ENCODE measurements at places on chromosomes 4 and X.
A peak's percentile ranks its signal among the peaks of the same experiment; 100 is the strongest.

DNA sequence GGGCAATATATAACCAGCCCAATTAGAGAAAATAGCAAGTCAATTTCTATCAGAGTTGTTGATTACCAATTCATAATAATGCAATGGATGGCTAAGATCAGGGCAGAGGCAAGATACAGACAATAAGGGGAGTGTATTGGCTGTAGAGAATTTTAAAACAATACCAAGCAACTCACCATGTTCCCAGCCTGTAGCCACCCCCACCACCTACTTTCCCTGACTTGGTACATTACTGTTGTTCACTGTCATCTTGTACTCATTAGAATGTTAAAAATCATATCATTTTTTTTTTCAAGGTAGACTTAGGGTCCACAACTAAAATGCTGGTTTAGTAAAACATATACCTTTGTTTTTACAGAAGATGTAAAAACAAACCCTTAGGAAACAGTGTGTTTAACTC, 27.7 kb downstream of the HNRNPD start:
- no peak for DNase-seq

DNA sequence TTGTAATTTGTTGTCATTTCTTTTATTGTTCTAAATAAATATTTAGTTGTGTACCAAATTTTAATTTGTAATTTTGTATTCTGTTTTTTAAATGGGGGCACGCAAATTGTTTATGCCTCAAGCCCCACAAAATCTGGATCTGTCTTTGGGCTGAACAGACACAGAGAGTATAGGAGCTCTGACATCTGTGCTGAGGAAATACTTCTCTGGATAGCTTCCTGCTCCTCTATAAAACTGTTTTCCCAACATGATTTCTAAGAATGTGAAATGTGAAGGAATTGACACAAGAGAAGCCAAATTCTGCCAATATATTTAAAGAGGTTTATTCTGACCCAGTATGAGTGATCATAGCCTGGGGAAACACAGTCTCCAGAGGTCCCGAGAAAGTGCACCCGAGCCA, 93.0 kb downstream of the IL13RA2 start:
- DNase-seq, result no peak

- no peak for DNase-seq
Observed at GRCh38 chr4:17613761-17614415, 553 bp upstream of the MED28 start.

DNA sequence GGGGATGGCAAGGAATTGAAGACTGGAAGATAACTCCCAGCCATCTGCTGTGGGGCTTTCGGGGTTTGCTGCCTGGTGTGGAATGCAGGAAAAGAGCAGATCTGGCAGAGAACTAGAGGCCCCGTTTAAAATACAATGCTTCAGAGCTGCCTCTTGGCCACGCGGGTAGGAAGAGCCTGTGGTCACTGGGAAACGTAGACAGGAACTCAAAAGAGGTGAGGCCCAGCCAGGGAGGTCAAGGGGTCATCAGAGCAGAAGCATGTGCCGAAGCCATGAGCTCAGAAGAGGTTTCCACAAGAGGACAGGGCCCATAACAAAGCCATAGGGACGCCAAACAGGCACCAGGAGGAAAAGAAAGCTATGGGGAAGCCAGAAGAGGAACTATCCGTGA, 14.5 kb upstream of the STS start:
- no peak for DNase-seq

DNA sequence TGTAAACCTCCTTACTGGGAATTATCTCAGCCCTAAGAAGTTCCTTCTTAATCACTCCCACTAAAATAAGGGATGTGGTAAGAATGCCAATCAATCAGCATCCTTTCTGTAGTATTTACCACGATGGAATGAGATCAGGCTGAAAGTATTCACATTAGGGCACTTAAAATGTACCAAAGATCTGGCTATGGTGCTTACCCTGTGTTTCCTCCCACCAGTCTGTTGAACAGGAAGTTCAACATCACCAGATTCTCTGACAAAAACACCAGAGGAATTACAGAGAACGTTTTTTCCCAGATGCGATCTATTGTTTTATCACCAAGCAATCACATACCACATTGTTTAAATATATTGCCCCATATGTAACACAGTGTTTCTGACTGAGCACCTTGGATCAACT, 2.1 kb upstream of the CLCN3 start:
- DNase-seq, result no peak

GRCh38 chr4:35772291-35772690, 472.0 kb downstream of the ARAP2 start:
- DNase-seq, result no peak

DNA sequence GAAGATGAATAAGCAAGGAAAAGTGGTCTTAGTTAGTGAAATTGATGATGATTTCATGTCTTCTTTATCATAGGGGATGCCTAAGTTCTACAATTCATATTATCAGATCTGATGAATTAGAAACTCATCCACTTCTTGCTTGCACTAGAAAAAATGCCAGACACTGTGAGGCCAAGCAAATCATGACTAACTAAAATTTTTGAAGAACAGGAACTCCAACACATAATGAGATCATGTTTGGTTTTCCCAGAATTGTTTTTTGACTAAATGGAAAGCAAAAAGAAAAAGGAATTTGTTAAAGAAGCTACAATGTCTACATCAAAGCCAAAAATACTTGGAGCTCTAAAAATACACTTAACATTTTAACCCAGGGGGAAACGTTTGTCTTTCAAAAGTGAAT, 120.4 kb downstream of the ARSF start:
- DNase-seq, result no peak

GRCh38 chrX:11113731-11114130, 2.6 kb downstream of the HCCS start:
- DNase-seq, result no peak

GRCh38 chr4:177673985-177674489, 231.8 kb upstream of the AGA start:
- DNase-seq, result no peak

- DNase-seq, result no peak
Observed at GRCh38 chrX:85115252-85115651, 111.6 kb downstream of the APOOL start.

GRCh38 chr4:37890801-37891259, at the start of gene TBC1D1:
Gene TBC1D1 (plus strand): TSS chr4:37891084. CDS start chr4:37902096, 11,012 bp downstream.
- peak; percentile 17 for DNase-seq

DNA sequence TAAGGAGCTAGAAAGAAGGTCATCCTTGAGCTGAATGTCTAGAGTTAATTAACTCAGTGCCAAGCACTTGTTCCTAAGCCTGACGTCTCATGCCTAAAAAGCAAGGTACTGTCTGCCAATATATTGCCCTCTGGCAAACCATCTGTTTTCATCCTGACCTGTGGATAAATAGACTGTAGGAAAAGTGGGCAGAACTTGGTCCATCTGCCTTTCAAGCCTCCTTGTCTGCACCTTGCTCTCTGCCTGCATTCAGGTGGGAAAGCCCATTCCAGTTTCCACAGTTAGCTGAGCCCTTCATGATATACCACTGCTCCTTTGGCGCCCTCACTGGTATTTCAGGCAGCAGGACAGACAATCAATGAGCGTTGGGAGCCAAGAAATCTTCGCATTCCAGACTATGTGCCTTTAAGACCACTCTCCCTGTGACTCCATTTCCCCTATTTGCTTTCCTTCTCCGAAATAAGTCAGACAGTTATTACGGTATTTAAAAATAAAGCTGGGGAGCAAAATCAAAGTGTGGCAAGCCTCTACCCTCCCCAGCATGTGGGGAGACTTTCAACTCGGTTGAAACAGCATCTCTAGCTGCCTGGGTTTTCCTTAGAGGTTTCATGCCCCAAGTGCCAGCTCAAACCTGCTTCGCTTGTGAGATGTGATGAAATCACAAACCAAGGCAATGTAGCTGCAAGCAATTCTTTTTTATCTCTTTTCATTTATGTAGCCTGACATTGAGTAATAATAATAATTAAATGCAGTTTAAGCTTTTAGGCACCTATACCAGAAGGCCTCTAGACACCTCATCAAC, 2.5 kb upstream of the CCDC149 start:
- no peak for DNase-seq

DNA sequence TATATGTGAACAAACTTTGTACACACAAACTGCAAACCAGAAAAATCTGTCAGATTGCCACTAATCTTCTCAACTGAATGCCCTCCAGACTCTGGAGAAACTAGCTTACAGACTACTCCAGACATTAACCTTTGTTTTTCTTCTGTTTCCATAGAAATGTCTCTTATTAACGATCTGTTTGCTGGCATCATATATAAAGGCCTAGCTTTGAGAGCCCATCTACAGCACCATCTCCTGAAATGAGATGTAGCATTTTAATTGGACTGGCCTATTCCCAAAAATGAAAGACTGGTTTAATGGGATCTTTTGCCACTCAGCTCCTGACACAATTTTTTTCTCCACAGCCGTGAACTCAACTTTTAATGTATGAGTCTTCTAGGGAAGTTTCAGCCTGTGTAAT, 266.0 kb upstream of the IL1RAPL1 start:
- DNase-seq, result no peak

- no peak for DNase-seq
Observed at GRCh38 chr4:84669201-84669600, 86.3 kb downstream of the CDS1 start.

GRCh38 chr4:140789759-140790158, 33.6 kb upstream of the TBC1D9 start:
- DNase-seq, result no peak

- no peak for DNase-seq
Observed at GRCh38 chr4:163673848-163674697, 179.6 kb downstream of the TMA16 start.

Measured in activated CD4-positive, CD25-positive, alpha-beta regulatory T cell (primary cell).